ENCODE measurements at places on chromosomes 1 and 21.

GRCh38 chr1:39987869-39988268, 32.9 kb downstream of the MFSD2A start:
- no peak for DNase-seq

DNA sequence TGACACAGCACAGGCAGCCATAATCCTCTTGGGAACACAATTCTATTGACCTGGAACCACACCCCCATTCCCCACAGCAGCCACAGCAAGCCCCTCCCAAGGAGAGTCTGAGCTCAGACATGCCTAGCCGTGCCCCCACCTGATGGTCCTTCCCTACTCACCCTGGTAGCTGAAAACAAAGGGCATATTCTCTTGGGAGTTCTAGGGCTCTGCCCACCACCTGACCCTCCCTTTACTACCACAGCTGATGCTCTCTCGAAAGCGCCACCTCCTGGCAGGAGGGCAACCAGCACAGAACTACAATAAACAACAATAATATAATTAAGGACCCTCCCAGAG, 184.8 kb upstream of the COA6 start:
- DNase-seq: no peak

DNA sequence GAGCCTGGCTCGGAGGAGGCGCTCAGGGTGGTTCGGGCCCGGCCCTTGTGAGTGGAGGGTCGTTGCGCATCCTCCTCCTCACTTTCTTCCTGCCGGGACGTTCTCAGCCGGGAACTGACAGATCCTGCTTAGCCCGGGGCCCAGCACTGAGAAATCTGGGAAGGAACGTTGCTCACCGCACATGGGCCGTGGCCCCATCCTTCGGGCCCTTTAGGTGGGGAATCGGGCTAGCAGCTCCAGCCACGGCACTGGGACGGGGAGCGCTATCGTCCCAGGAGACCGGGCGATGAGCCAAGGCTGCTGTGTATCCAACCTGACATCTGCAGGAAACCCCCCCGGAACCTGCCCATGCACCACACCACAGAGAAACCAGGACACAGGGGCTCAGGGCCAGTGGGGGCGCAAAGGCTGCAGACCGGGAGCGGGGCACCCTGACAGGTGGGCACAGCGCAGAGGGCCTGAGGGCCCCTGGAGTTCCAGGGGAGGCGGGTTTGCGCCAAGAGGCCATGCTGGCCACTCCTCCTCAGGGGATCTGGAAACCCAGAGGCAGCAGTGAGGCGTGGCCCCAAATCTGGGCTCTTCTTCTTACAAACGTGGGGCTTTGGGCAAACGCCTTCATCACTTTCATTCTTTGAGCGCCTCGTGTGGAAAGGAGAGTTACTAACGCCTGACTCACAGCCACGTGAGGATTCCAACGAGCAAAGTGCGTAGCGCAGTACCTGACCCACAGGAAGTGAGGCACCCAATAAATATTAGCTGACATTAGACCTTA, at the start of gene SH2D5:
SH2D5 (minus strand) TSS at position 116 of the 772 bp plus-strand sequence. CDS start 4,659 bp downstream, outside the sequence.
- DNase-seq: peak; percentile 54

- DNase-seq: no peak
Measured at GRCh38 chr1:22526098-22526497, 37.2 kb upstream of the EPHA8 start.

DNA sequence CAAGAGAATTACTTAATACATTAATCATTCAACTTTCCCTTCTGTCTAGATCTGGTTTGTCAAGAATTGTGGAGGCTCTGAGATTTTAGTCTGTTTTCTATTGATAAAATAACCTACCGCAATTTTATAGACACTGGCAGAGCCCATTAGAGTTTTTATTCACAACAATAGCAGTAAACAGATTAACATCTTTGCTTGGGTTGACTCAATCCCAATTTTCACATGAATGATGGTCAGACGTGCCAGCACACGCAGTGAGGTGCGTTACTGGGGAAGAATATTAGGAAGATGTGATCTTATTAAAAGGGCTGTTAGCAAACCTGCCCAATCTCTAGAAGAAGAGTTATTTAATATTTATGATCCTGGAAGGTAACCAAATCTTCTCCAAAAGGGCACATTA, 736.6 kb downstream of the MRPL39 start:
- no peak for DNase-seq

- peak; percentile 62 for DNase-seq
Measured at GRCh38 chr1:21270086-21270689, 20.1 kb downstream of the ECE1 start.

DNA sequence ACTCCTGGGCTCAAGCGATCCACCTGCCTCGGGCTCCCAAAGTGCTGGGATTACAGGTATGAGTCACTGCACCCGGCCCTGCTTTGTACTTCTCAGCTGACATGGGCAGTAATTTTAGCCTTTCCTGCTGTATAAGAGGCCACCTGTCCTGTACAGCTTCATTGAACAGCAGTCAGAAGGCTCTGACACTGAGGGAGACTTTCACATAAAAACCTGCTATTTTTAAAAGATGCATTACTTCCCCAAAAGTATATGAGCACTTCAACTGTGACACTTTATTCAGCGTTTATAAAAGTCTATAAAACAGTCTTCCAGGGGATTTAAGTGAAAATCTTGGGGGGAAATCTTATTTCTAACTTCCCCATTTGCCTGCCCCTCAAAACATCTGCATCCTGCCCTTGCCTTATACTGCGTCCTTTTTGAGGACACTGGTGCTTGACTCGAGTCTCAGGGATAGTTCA, 17.6 kb downstream of the RNU5D-1 start:
- DNase-seq: no peak

- no peak for DNase-seq
Measured at GRCh38 chr1:201578008-201578888, 39.3 kb downstream of the NAV1 start.

GRCh38 chr1:216841165-216841564, 117.9 kb upstream of the ESRRG start:
- DNase-seq: no peak

DNA sequence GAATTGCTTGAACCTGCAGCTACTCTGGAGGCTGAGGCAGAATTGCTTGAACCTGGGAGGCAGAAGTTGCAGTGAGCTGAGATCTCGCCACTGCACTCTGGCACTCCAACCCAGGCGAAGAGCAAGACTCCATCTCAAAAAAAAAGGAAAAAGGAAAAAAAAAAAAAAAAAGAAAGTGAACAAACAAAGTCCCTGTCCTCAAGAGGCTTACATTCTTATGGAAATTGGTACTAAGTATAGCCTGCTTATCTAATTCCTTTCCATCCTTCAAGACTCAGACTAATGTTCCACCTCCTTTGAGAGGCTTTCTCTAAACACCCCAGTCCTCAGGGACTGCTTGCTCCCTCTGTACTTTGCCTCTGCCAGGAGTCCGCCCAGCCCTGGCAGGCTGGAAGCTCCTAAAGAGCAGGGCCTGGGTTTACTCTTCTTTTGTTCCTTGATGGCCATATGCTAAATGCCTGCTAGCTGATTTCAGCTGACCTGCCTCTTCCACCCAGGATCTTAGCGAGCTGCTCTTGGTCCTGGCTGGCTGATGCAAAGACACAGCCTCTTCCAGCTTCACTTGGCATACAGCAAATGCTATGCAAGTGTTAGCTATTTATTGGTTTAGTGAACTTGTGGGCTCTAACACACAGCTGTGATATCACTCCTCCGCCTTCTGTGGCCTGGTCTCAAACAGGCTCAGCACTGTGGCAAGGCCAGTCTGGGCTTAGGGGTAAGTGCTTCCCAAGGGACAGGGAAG, 9.8 kb downstream of the SLC9A1 start:
- no peak for DNase-seq

- DNase-seq: no peak
Measured at GRCh38 chr1:74952786-74953185, 181.4 kb upstream of the LHX8 start.

GRCh38 chr1:207306603-207307002, 14.9 kb upstream of the CD55 start:
- no peak for DNase-seq

- peak; percentile 34 for DNase-seq
Measured at GRCh38 chr1:6603238-6603914, 707 bp upstream of the KLHL21 start.

GRCh38 chr1:160115545-160116282, at the start of gene ATP1A2:
ATP1A2 (plus strand) TSS chr1:160115759; CDS start chr1:160115862, 103 bp downstream.
- no peak for DNase-seq

DNA sequence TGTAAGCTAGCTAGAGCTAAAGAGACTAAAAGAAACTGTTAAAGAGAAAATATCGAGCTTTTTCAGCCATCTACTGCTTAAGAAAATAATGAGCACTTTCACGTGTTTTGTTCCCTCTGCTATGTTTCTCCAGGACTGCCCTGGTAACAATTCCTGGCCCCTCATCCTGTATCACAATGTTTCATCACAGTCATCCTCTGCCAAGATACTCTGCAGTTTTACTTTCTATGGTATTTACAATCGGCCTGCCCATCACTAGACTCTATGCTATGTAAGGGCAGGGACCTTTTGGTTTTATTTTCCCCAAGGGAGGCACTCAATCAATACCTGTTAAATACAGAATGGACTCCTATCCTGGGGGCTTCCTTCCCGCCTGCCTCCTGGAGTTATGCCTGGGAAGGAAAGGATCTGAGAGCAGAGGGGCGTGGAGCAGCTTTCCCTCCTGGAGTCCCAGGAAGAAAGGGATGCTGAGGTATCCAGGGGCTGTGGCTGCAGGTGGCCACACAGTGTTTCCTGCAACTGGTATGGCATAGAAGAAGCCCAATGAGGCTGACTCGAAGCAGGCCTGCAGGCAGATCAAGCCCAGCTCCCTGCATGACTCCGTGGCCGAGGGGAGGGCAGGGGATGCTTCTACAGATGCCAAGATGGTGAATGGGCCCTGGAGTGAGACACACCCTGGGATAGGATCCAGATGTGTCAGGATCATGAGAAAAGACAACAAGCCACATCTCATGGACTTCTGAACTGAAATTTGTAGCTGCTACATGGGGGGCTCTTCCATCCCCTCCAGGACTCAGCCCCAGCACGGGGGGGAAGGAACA, 52.9 kb downstream of the MATN1 start:
- DNase-seq: no peak

GRCh38 chr1:84133479-84133878, 10.6 kb upstream of the PRKACB start:
- DNase-seq: no peak

DNA sequence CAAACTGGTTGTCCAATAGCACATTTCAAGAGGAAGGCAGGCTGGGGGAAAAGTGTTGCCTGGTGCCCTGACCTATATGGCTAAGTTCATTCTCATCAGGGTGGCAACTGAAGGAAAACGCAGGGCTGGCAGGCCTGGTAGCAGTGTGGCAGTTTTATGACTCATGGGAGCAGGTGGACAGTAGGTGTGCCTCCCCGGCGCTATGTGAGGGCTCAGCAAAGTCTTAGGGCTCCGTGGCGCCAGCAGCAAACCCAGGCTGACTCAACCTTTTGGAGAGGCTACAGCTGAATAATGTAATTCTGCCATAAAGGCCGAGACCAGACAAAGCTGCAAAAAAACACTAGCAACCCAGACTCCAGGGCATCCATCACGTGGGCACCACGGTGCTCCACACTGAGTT, 23.6 kb downstream of the GADD45A start:
- DNase-seq: no peak

DNA sequence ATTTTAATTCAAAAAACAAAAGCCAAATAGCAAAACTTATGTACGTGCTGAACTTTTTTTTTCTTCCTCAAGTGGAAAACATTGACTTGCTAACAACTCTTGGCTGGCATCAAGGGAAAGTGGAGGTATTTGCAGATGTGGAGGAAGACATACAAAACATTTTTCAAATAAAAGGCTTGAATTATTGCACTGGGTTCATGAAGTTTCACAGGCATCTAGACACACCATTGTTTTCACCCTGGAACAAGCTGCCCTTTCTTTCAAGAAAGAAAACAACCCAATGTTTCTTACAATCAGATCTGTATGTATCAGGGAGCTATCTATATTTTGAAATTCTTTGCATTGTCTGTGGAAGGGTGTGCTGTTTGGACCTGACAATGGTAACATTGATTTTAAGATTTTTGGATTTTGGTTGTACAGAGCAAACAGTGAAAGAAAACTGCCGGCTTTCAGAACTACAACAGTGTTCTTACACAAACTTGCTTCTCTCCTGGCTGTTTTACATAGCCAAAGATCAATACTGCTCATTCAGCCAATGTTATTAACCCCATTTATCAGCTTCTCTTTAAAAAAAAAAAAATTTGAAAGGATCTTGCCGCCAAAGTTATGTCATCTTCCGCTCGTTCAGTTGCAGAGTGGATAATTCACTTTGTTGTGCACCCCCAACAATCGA, 187.7 kb upstream of the FOXD3 start:
- DNase-seq: no peak

GRCh38 chr1:2643414-2644077, 10.7 kb upstream of the MMEL1 start:
- DNase-seq: no peak

DNA sequence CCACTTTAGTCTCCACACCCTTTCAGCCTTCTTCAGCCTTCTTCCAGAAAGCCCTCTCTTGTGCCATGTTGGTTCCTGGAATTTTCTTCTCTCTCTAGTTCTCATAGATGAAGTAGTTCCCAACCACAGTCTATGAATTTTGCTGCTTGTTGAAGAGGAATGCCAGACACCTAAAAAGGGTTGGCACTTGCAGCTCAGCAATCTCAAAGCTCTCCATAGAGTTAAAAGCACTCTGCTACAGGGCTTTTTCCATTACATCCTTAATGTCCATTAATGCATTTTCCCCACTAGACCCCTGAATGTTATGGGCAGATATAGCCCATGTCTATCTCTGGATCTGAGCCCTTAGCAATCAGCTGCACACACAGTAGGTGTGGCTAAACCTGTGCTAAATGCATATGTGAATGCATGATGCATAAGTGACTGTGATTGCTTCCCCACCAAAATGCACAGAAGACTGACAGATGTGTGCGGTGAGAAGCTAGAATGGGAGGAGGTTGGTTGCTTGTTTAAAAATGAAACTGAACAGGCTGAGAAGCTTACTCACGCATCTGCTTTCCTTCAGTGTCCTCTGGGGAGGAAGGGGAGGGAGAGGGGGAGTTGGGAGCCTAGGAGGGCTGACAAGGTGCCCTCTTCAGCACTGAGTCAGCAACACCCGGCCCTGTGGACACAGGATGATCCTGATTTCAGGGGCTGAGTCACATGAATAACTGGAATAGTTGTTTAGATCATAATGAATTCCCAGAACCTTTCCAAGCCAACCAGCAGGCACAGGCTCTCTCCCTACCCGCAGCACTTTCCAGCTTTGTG, 146.1 kb upstream of the FGGY start:
- DNase-seq: no peak

GRCh38 chr1:89064632-89065031, 376 bp downstream of the GBP1 start:
- no peak for DNase-seq
